ENCODE measurements at places on chromosomes 1 and 21. TPM values are rescaled to one million over a fixed set of nuclear protein-coding genes. Genes with fewer than 3 reads are reported as not detected.

The SCP2 gene
- 49.2 TPM for total RNA-seq

The FAM78B gene
- total RNA-seq, result 0.33 TPM

The TMEM240 gene
- total RNA-seq, result 2.8 TPM

The TMEM52 gene
- total RNA-seq, result 0.92 TPM

GRCh38 chr1:79295967-79296366 is 289.4 kb upstream of the ADGRL4 start:
- no peak for DNase-seq

DNA sequence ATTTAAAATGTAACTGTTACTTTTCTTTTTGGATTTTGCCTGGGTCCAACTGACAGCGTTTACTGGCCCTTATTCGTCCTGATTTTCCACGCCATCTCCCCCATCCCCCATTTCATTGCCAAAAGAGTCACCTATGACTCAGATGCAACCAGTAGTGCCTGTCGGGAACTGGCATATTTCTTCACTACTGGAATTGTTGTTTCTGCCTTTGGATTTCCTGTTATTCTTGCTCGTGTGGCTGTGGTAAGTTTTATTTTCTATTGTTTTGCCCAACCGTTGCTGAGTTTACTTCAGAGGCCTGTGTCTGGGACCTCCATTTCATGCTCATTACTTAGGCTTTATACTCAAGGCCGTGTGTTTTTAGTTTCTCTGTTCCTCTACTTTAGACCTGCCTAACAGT is 9.3 kb downstream of the LEPR start:
- peak; percentile 87 for DNase-seq

DNA sequence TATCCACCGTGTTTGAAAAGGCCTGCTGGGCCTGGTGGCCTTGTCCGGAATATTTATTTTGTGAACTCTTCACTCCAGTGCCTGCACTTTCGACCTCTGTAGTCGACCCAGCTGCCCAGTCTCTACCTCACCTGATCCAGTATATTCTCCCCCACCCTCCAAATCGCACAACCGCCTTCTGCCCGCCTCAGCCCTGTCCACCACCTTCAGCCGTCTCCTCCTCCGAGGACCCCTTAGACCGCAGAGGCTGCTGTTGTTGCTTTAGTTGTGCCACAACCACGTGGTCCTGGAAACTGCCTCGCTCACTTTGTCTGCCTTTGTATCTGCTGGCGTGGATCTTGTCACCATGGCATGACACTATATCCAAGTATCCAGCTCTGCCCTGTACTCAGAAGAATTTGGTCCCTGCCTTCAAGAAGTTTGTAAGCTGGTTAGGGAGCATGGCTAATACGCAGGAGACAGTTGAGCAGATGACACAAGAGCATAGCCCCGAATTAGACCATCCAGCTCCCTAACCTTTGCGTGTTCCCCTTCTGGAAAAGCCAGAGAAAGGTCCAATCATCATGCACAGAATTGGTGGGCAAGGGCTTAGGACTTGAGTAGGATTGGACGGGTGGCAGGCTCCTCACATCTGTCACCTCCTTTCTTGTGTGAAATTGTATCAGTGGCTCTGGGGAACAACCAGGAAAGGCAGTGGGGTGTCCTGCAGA is 1.5 kb downstream of the PHGDH start:
- no peak for DNase-seq

The C1orf210 gene
- total RNA-seq, result 4.8 TPM

GRCh38 chr1:208604295-208604694 is 360.1 kb upstream of the PLXNA2 start:
- peak; percentile 32 for DNase-seq

DNA sequence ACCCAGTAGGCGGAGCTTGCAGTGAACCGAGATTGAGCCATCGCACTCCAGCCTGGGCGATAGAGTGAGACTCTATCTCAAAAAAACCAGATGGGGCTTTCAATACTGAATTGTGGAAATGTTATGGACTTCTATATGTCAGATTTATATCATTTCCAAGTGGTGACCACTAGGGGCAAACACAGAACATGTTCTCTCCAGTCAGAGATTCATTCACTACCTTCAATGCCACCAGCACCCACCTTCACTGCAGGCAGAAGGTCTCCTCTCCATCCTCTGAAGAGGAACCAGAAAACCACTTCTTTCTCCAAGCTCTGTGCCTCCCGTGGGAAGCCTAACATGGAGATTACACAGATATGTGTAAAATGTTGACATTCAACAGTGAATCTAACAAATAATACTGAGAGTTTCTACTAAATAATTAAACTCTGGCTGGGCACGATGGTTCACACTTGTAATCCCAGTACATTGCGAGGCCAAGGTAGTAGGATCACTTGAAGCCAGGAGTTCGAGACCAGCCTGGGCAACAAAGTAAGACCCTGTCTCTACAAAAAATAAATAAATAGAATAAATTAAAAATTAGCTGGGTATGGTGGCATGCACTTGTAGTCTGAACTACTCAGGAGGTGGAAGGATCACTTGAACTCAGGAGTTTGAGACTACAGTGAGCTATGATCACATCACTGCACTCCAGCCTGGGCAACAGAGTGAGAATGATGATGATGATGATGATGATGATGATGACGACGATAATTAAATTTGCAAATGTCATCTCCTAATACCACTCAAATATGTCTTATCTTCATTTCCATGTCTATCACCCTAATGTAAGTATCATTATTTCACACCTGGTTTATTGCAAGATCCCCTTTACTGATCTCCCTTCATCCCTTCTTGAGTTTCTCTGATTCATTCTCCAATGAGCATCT is 151.1 kb downstream of the ZNF281 start:
- no peak for DNase-seq

DNA sequence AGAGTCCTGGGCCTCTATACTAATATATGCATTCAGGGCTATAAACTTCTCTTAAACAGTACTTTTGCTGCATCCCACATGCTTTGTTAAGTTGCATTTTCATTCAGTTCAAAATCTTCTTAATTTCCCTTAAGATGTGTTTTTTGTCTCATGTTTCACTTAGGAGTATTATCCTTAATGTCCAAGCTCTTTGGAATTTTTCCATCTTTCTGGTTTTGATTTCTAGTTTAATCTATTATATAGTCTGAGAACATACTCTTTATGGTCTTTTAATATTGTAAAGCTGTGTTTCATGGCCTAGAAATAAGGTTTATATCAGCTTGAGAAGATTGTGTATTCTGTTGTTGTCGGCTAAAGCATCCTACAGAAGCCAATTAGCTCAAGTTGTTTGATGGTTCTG is 1041.8 kb downstream of the PLA2G4A start:
- no peak for DNase-seq

- DNase-seq, result no peak
Measured at GRCh38 chr1:74835051-74835450, 102.1 kb downstream of the TYW3 start.

DNA sequence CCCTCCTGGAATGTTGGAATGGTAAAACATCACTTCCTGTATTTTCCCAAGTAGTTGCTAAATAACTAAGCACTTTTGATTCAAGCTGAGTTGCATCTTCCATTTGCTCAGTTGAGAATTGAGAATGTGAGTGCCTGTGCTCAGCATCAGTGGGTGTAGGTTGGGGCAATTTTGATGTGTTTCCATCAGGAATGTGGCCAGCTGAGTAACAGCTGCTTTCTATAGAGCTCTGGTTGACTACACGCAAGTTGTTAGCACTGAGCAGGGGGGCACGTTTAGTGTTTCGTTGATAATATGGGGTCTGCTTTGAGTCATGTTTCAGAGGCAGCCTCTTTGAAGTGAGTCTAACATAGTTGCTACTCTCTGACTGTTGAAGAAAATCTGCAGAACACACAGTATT is 41.5 kb downstream of the LRRC53 start:
- DNase-seq, result no peak

The NR0B2 gene
- total RNA-seq, result not detected

- no peak for DNase-seq
Measured at GRCh38 chr1:185608177-185608576, 126.0 kb upstream of the HMCN1 start.

The C1orf87 gene
- total RNA-seq, result not detected

DNA sequence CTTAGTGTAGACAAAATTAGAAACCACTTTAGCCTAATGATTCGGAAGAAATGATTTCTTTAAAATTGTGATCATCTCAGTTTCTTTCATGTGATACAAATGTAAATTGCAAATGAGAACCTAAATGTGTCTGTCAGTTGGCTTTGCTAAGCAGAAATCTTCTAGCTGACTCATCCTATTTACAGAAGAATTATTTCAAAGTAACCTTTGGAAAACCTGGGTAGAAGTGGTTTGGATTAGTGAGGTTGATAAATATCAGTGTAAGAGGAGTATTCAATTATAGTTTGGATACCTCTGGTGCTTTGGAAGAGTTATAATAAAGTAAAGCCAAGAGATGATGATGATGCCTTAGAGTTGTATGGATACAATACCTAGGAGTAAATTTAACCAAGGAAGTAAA is 37.4 kb downstream of the CC2D1B start:
- no peak for DNase-seq

DNA sequence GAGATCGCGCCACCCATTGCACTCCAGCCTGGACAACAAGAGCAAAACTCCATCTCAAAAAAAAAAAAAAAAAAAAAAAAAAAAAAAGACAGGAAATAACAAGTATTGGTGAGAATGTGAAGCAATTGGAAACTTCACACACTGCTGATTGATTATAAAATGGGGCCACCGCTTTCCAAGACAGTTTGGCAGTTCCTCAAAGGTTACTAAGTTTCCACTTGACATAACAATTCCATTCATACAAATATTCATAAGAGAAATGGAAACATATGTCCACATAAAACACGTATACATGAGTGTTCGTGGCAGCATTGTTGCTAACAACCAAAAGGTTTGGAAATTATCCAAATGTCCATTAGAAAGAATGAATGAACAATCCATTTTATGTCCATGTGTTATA is 26.3 kb downstream of the USP24 start:
- no peak for DNase-seq

GRCh38 chr1:1332031-1332755 is 1.1 kb downstream of the TAS1R3 start:
- DNase-seq, result no peak

DNA sequence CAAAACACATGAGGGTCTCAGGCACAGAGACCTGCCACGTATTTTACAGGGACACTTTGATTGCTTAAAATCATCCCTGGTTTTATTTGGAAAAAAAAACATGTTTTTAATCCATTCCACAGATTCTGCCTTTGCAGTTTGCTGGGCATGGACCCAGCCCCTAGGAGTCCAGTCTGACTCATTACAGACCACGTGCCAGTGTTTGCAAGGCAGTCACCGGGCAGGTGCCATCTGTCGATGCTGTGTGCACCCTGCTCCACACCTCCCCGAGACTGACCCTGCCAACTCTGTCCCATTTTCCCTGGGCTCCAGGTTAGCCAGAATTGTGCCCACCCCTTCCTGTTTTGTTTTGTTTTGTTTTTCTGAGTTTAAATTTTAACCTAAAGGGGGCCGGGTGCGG is 148.4 kb upstream of the TMEM51 start:
- DNase-seq, result no peak

The ALPL gene
- 5.1 TPM for total RNA-seq

The LRRC52 gene
- total RNA-seq, result not detected

GRCh38 chr1:109255097-109255651 is 5.8 kb downstream of the CELSR2 start:
- no peak for DNase-seq

GRCh38 chr21:22763442-22763841 is 1765.2 kb downstream of the NCAM2 start:
- DNase-seq, result no peak

DNA sequence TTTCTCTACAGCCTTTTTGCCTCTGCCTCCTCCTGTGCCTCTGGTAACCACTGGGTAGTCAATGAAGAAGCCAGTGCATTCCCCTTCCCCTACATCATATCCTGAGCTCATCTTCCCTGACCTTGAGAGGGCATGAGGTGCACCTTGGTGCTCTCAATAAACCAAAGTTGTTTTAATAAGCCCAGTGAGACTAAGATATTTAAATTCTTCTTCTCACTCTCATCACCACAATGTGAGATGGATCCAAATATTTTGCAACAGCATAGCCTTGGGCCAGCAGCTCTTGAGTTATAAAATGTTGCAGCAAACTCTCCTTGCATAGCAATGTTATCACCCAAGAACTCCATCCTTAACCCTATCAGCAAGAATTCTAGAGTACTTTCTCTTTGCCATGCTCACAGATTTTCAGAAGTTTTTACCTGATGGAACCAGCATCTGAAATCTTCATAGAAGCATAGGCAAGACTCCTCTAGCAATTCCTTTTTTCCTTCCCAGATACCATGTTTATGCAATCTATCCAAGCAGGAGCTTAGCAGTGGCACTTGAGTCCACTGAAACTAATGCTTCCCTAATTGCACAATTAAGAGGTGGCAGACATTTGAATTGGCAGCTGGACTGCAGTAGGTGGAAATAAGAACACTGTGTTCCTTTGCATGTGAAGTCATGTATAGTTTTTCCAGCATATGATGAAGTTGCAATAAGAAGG is 36.8 kb downstream of the CDC7 start:
- no peak for DNase-seq

DNA sequence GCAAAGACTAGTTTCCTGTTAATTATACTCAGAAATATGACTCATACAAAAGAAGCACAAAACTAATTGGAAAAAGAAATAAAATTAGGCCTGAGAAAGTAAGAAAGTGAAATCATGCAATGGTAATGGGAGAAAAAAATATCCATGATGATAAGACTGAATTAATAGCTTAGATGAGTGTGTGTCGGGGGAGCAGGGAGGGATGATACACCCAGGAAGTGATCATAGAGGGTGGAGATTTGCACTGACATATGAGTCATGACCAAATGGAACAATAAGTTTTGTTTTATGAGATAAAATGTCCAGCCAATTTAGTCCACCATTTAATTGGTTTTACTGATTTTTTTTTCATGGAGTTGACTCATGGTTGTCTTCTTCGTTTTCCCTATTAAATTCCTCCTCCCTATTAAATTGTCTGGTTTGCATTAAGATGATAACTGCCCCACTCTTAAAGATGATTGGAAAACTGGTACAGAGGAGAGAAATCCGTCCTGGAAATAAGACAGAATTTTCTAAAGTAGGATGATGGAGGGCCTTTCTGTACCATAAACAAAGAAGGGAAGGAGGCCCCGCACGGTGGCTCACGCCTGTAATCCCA is 111.7 kb upstream of the KCNJ6 start:
- peak; percentile 19 for DNase-seq

- DNase-seq, result no peak
Measured at GRCh38 chr1:225440380-225441221, 12.8 kb upstream of the LBR start.

The OR2T29 gene
- not detected for total RNA-seq

DNA sequence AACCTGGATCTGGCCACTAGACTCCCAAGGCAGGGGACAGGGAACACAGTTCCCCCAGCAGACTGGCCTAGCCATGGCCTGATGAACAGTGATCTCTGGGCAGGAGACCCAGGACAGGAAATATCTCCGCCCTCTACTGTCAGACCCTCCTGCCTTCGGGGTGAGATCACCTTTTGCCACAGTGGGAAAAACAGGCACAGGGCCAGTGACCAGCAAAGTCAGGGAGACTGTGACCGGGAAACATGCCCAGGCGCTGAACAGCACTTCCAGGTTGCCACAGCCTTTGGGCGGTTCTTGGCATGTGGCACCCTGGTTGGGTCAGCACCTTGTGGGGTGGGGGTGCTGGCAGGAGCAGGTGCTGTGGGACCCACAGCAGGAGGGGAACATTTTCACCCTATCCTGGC is 8.9 kb upstream of the ZNF669 start:
- DNase-seq, result no peak

GRCh38 chr21:16502273-16502672 is 772.5 kb downstream of the USP25 start:
- DNase-seq, result no peak

All from kidney epithelial cell (primary cell).